Breast epithelium (tissue), 4 donors: ENCODE measurements at places on chromosomes 6 and 20. TPM values are rescaled to one million over a fixed set of nuclear protein-coding genes. Genes with fewer than 3 reads are reported as not detected.

The TMEM74B gene
- 1.1 TPM for total RNA-seq

The OTOR gene
- not detected for total RNA-seq

The ZC3H12D gene
- 3.8 TPM for total RNA-seq

The NT5E gene
- total RNA-seq, result 10.1 TPM

The RIMS1 gene
- 1.3 TPM for total RNA-seq

The IL17A gene
- total RNA-seq, result not detected

The PAX1 gene
- not detected for total RNA-seq

The TMEM200A gene
- total RNA-seq, result 4.8 TPM

The CD109 gene
- total RNA-seq, result 10.2 TPM

The PNPLA1 gene
- not detected for total RNA-seq

The MEP1A gene
- total RNA-seq, result not detected

GRCh38 chr6:18260448-18261106 is 3.8 kb downstream of the DEK start:
- no peak overlapping the region for H3K27ac ChIP-seq
- H3K36me3 ChIP-seq, result peaks cover 6% of the 10 kb centered on the region
- no peaks in the 10 kb centered on the region for H3K27me3 ChIP-seq
- peaks cover 5% of the 10 kb centered on the region for H3K4me1 ChIP-seq
- H3K4me3 ChIP-seq, result no peak overlapping the region

DNA sequence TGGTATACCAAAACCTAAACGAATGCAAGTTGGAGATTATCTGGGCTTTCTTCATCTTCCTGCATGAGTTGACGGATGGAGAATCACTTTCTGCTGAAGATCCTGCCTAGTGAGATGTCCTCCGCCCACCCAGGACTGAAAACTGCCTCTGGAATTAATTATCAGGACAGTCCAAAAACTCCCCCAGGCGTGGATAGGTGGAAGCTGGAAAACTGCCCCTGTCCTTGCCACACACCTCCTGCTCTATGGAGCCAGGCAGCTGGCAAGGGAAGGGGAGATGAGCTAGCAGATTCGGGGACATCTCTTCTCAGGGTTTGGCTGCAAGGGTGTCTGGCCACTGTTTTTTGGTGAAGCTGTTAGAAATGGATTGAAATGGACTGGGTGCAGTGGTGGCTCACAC is 89.3 kb upstream of the ZNFX1 start:
- no peaks in the 10 kb centered on the region for H3K36me3 ChIP-seq
- H3K4me1 ChIP-seq, result no peaks in the 10 kb centered on the region
- DNase-seq, result no peak
- H3K4me3 ChIP-seq, result no peak overlapping the region

GRCh38 chr20:38674092-38674764 is 50.1 kb upstream of the SLC32A1 start:
- DNase-seq, result no peak
- H3K4me3 ChIP-seq, result peak overlapping the region; percentile 31
- H3K27ac ChIP-seq, result no peak overlapping the region
- no peaks in the 10 kb centered on the region for H3K4me1 ChIP-seq
- no peaks in the 10 kb centered on the region for H3K36me3 ChIP-seq

DNA sequence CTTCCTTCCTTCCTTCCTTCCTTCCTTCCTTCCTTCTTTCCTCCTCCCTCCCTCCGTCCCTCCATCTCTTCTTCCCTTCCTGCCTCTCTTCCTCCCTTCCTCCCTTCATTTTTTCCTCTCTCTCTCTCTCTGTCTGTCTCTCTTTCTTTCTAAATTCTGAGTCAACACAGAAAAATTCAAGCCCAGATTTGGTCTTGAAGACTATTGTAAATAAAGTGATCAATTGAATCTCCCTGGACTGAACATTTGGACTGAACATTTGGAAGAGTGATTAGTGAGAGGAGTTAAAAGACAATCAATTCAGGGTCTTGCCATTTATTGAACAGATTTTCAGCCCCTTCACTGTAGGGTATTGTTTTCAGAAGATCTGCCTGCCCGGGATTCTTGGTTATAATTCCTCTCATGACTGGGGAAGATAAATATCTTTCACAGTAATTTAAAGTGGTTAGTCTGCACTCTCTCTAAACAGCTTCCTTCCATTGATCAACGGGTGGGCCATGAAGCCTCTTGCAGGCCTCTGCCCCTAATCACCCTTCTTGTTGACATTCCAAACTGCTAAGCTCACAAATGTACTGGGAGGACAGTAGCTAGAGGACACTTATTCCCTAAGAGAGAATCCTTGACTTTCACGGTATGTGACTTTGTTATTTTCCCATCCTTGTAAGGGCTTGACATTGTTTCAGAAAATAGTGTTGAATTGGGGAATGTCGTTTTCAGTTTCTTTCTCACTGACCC is 101.7 kb upstream of the BMP2 start:
- H3K27me3 ChIP-seq, result no peaks in the 10 kb centered on the region
- H3K4me1 ChIP-seq, result no peaks in the 10 kb centered on the region
- H3K27ac ChIP-seq, result no peak overlapping the region
- H3K36me3 ChIP-seq, result no peaks in the 10 kb centered on the region

- no peaks in the 10 kb centered on the region for H3K36me3 ChIP-seq
- no peak overlapping the region for H3K4me3 ChIP-seq
- no peaks in the 10 kb centered on the region for H3K27me3 ChIP-seq
- H3K4me1 ChIP-seq, result no peaks in the 10 kb centered on the region
- H3K27ac ChIP-seq, result no peak overlapping the region
Measured at GRCh38 chr6:104640150-104640700, 219.5 kb downstream of the HACE1 start.

DNA sequence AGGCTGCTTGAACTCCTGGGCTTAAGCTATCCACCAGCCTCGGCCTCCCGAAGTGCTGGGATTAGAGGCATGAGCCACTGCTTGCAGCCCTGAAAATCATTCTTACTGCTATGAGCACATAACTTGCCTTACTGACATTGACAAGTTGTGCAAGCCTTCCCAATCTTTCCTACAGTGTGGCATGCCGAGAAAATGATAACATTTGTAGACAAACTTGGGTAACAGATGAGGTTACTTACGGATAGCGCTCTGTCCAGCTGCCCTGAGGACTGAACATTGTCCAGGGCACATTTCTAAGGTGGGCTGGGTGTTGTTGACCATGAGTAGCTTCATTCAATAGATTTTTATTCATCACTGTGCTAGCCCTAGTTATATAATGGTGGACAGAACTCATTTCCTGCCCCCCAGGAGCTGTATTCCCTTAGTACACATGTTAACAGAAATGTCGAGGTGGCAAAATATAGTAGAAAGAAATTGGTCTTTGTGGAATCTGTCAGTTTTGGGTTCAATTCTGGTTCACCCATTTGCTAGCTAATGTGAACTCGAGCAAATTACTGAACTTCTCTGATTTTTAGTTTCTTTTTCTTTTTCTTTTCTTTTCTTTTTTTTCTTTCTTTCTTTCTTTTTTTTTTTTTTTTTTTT is 118.4 kb upstream of the AKIRIN2 start:
- no peak overlapping the region for H3K4me3 ChIP-seq
- no peaks in the 10 kb centered on the region for H3K27me3 ChIP-seq
- no peaks in the 10 kb centered on the region for H3K36me3 ChIP-seq
- no peak for DNase-seq

DNA sequence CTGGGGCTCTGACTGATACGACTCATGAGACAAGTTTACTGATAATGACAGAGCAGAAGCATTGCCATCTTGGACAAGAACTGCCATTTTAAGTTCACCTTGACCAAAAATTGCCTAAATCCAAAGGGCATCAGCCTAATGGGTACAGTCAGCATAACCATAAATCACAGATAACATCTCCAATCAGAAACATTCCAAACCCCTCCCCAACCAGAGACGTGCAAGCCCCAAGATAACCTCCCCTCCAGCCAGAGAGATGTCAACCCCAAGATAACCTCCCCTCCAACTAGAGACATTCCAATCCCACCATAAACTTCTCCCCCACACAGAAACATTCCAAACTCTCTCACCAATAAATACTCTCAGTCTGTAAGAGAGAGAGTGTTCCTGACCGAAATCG is 10.5 kb downstream of the GPLD1 start:
- H3K27ac ChIP-seq, result no peak overlapping the region
- H3K4me3 ChIP-seq, result no peak overlapping the region
- no peaks in the 10 kb centered on the region for H3K36me3 ChIP-seq
- no peak for DNase-seq
- H3K27me3 ChIP-seq, result no peaks in the 10 kb centered on the region

- no peaks in the 10 kb centered on the region for H3K36me3 ChIP-seq
- no peak overlapping the region for H3K4me3 ChIP-seq
- no peak overlapping the region for H3K27ac ChIP-seq
- no peaks in the 10 kb centered on the region for H3K4me1 ChIP-seq
- no peaks in the 10 kb centered on the region for H3K27me3 ChIP-seq
Measured at GRCh38 chr6:52759085-52759484, 4.2 kb downstream of the GSTA2 start.

GRCh38 chr6:35903679-35904078 is 17.2 kb downstream of the SRPK1 start:
- H3K27me3 ChIP-seq, result no peaks in the 10 kb centered on the region
- H3K4me3 ChIP-seq, result no peak overlapping the region
- H3K27ac ChIP-seq, result no peak overlapping the region
- H3K4me1 ChIP-seq, result no peaks in the 10 kb centered on the region
- no peak for DNase-seq
- H3K36me3 ChIP-seq, result no peaks in the 10 kb centered on the region

GRCh38 chr6:93358435-93358834 is 60.9 kb downstream of the EPHA7 start:
- no peak for DNase-seq
- no peak overlapping the region for H3K4me3 ChIP-seq
- H3K27ac ChIP-seq, result no peak overlapping the region
- no peaks in the 10 kb centered on the region for H3K36me3 ChIP-seq
- H3K27me3 ChIP-seq, result no peaks in the 10 kb centered on the region

- no peak overlapping the region for H3K27ac ChIP-seq
- DNase-seq, result no peak
- no peaks in the 10 kb centered on the region for H3K36me3 ChIP-seq
- H3K4me3 ChIP-seq, result no peak overlapping the region
- no peaks in the 10 kb centered on the region for H3K27me3 ChIP-seq
- no peaks in the 10 kb centered on the region for H3K4me1 ChIP-seq
Measured at GRCh38 chr20:32528171-32528891, 56.8 kb downstream of the NOL4L start.

- H3K4me1 ChIP-seq, result no peaks in the 10 kb centered on the region
- H3K27ac ChIP-seq, result no peak overlapping the region
- H3K27me3 ChIP-seq, result no peaks in the 10 kb centered on the region
- no peak overlapping the region for H3K4me3 ChIP-seq
- DNase-seq, result no peak
- no peaks in the 10 kb centered on the region for H3K36me3 ChIP-seq
Measured at GRCh38 chr6:775863-776262, 82.9 kb upstream of the EXOC2 start.

DNA sequence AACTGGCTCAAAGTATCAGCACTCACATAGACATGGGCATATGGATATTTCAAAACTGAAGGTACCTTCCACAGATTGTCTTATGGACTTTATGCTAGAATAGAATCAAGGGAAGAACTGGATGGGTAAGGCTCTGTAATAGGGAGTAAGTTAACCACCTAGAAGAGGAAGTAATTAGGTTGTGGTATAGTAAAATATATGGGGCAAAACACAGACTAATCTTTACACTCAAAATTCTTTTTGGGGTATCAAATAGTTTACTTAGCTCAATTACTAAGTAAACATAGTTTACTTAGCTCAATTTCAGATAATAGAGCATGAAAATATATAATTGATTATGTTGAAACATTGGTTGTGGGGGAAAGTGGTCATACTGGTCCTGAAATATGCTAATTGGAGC is 94.2 kb upstream of the ATXN1 start:
- H3K4me3 ChIP-seq, result no peak overlapping the region
- no peaks in the 10 kb centered on the region for H3K4me1 ChIP-seq
- DNase-seq, result no peak
- H3K36me3 ChIP-seq, result no peaks in the 10 kb centered on the region
- H3K27ac ChIP-seq, result no peak overlapping the region

GRCh38 chr20:37270576-37271420 is 9.2 kb upstream of the GHRH start:
- H3K27ac ChIP-seq, result no peak overlapping the region
- DNase-seq, result no peak
- no peaks in the 10 kb centered on the region for H3K36me3 ChIP-seq
- H3K4me1 ChIP-seq, result no peaks in the 10 kb centered on the region

DNA sequence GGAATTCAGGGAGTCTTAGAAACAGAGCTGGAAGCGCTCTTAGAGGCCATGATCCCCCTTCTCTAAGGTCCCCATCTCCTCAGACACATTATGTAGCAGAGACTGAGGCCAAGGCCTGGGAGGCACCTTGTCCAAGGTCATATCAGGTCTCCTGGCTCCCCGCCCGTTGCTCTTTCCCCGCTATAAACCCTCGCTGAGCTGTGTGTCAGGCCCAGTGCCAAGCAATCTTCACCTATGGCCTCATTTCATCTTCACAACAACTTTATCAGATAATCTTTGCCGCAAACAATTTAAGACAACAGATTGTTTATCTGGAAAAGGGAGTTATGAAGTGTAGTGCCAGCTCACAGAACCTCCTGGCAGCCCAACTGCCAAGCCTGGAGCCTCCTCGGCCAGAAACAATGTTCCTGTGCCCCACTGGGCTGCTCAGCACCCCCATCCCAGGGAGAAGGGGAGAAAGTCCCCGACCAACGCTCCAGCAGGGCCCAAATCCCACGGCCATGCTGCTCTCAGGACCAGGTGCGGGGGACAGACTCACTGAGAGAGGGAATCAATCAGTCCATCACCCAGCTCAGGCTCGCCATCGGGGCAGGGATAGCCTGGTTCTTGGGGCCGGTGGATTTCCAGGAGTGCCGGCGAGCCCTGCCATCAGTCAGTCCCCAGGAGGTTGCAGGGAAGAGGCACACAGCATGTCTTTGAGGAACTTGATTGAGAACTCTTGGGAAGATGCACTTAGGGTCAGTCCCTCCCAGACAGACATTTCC is 16.9 kb upstream of the FANCE start:
- no peaks in the 10 kb centered on the region for H3K4me1 ChIP-seq
- DNase-seq, result no peak
- H3K4me3 ChIP-seq, result no peak overlapping the region
- H3K27me3 ChIP-seq, result no peaks in the 10 kb centered on the region
- no peaks in the 10 kb centered on the region for H3K36me3 ChIP-seq
- no peak overlapping the region for H3K27ac ChIP-seq

- no peaks in the 10 kb centered on the region for H3K36me3 ChIP-seq
- no peaks in the 10 kb centered on the region for H3K4me1 ChIP-seq
- no peak overlapping the region for H3K4me3 ChIP-seq
- DNase-seq, result no peak
- no peaks in the 10 kb centered on the region for H3K27me3 ChIP-seq
Measured at GRCh38 chr6:13372688-13373487, 44.6 kb upstream of the TBC1D7 start.

DNA sequence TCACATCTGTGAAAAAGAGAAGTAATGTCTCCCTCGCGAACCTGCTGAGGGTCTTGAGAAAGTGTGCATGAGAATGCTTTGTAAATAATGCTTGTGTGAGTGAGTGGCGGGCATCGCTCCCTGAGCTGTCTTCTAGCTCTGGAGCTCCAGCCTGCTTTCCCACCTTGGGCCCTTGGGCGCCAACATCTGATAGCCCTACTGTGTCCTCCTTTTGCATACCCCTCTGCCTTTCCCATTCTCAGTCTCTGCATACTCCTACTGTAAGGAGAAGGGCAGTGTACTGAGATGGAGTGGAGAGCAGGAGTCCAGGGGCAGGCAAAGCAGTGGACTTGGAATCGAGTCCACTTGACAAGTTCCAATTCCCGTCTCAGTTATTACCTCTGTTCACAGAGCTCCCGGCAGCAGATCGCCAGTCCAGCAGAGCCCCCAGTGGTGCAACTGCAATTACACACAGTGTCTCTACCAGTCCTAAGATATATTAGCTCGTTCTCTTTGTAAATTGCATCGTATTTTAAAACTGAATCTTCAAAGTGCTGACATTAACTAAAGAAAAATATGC is 847 bp upstream of the NCR2 start:
- no peak overlapping the region for H3K27ac ChIP-seq
- H3K4me3 ChIP-seq, result no peak overlapping the region
- no peak for DNase-seq
- no peaks in the 10 kb centered on the region for H3K4me1 ChIP-seq
- no peaks in the 10 kb centered on the region for H3K36me3 ChIP-seq
- H3K27me3 ChIP-seq, result no peaks in the 10 kb centered on the region
